ENCODE measurements at places on chromosomes 13 and 19.

DNA sequence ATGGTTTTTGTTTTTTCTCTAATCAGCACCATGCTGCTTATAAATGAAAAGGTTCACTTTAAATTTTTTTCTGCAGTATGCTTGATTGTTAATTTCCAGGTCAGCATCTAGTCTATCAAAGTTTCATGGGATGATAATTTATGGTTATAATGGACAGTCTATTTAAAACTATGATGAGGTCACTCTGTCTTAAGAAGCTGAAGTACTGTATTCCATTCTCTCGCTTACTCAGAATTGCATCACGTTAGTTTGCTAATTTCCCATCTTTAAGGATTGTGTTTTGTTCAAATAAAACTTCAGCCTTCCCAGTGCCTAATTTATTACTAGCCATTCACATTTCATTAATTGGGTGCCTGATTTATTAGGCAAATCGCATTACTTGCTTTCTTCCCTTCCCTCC is 94.3 kb downstream of the GPC6 start:
- DNase-seq, result no peak

DNA sequence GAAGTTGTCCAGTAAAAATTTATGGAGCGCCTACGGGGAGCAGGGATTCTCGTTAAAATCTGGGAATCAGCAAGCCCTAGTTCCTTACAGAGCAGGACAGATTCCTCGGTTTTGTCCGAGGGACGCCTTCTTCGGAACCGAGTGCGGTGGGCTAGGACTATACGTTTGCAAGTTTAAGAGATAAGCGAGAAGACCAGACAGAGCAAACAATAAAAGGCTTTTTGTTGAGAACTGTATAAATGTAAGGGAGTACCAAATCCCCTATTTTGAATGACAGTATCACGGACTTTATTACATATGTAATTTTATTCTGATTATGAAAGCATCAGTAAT is 971 bp upstream of the ANKRD10 start:
- DNase-seq, result no peak

- no peak for DNase-seq
These were observed 7.4 kb downstream of the BCAM start for GRCh38 chr19:44816301-44816700.

GRCh38 chr19:23867895-23868294 is 46.8 kb upstream of the ZNF726 start:
- no peak for DNase-seq

DNA sequence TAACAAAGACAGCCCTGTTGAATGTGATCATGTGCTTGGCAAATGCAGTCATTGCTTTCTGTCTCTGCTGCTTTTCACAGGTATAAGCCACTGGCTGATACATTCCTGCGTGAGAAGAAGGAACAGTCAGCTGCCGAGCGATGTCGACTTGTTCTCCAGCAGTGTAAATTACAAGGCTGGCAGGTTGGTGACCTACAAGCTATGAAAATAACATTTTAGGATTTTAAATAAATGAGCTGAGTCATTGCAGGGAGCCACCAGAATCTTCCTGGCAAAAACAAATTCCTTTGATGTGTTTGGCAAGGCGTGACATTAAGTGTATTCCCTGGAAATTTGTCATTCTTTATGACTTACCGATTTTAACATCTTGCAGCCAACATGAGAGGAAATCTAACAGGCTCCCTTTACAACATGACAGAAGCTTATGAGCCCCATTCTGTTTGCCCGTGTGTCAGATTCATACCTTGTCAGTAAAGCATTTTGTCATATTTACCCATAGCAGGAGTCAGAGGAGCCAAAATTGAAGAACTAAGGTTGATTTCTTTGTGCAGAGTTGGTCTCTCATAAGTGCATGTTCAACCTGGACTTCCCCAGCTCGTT is 471.4 kb downstream of the MYO16 start:
- DNase-seq, result no peak

DNA sequence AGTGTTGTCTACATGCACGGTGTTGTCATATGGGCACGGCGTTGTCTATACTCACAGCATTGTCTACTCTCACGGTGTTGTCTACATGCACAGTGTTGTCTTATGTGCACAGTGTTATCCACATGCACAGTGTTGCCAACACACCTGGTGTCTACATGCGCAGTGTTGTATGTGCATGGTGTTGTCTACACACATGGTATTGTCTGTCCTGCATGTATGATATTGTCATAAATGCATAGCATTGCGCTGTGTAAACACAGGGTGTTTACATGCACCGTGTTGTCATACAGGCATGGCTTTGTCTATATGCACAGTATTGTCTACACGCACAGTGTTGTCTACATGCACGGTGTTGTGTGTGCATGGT is 6.8 kb downstream of the ADPRHL1 start:
- DNase-seq, result no peak

DNA sequence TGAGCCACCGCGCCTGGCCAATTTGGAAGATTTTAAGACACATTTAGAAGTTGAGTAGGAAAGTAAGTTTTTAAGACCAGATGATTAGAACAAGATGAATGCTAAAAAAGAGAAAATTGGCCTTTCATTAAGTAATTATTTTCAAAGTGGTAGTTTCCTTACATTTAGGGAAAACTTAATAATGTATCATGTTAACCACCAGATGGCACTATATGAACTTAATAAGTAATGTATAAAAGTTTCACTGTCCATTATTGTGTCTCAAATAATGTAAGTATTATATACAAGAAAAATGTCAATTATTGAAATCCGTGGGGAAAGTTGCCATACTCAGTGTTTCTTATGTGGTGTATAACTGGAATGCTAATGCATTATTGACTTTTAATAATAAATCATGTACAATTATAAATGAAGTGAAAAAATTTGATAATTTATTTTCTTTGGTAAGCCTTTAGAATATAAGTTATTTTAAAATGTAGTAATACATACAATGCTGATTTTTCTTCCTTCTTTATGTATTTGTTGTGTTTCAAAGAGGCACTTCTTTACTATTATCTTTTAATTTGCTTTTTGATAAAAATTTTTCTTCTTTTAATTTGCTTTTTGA is 29.2 kb downstream of the COG6 start:
- DNase-seq, result no peak

- no peak for DNase-seq
These were observed 196.8 kb downstream of the PDS5B start for GRCh38 chr13:32783067-32783466.

- DNase-seq, result peak; percentile 62
These were observed 2.1 kb upstream of the CIRBP start for GRCh38 chr19:1266916-1267476.

DNA sequence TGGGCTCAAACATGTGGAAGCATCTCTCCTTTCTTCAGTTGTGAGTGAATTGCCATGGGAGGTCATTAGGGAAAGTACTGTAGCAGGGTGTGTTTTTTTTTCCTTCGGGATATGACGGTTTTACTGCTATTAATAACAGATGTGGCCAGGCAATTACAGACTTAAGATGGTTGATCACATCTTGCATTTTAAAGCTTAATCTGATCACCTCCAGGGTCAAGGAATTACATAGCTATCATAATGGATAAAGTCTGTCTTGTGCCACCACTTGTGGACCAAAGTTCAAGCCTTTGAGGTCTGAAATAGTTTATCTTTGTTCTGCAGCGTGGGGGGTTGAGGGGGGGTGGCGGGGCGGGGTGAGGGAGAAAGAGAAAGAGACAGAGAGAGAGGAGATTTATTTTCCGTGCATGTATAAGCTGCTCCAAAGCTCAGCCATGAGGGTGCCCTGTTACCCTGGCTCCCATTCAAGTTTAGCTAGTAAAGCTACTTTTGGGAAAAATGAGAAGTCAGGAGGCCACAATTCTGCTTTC is 5.5 kb upstream of the SERP2 start:
- no peak for DNase-seq

GRCh38 chr13:97003071-97003470 is 8.8 kb upstream of the OXGR1 start:
- no peak for DNase-seq

DNA sequence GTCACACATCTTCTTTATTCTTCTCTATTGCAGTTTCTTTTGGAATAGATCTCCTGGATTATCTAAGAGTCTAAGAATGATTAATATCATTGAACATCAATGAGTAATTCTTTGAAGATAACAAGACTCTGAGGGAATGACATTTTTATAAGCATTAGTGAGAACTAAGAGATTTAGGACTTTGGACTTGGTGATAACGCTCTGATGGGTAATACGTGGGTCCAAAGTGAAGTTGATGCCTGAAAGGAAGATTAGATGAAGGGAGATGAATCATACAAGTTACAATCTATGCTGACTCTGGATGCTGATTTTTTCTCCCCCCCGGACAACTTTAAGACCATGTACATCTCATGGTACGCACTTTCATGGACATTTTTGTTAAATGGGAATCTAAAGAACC is 364.5 kb downstream of the GPC5 start:
- DNase-seq, result no peak

- DNase-seq, result no peak
These were observed 690.8 kb upstream of the ARGLU1 start for GRCh38 chr13:107258599-107259187.

- DNase-seq, result no peak
These were observed 1338.8 kb upstream of the MIR17HG start for GRCh38 chr13:90008707-90009149.

DNA sequence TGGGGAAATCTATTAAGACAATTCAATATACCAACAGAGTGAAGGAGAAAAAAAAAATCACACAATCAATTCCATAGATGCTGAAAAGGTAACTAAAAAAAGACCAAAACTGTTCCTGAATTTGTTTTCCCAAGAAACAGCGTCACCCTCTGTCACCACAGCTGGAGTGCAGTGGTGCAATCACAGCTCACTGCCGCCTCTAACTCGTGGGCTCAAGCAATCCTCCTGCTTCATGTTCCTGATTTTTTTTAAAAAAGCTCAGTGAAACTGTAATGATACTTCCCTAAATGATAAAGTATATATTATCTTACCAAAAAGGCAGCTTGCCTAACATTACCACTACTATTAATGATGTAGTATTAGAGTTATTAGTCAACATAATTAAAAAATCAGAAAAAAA is 19.6 kb upstream of the ZFP14 start:
- DNase-seq, result no peak

GRCh38 chr13:102688306-102688973 is 6.4 kb downstream of the METTL21C start:
- no peak for DNase-seq

DNA sequence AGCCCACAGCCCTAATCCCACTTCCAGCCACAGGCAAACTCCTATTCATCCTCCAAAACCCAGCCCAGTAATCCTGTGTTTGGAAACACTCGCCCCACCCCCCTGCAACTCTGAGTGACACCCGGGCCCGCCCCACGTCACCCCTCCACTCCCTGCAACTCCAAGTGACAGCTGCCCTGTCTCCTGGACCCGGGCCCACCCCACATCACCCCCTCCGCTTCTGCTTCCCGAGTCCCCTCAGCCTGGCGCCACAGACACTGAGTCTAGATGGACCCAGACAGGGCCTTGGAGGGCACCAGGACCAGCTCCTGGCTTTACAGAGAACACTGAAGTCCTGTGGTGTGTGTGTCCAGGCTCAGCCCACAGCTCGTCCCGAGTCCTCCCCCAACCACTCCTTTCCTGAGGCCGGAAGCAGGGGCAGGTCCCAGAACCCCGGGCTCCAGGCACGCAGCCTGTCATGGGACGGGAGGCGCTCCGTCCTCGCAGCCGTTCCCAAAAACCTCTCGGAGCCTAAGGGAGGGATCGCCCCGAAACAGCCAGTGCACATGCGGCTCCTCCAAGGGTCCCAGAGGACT is 7.7 kb downstream of the REXO1 start:
- no peak for DNase-seq

GRCh38 chr13:85314686-85315085 is 484.5 kb downstream of the SLITRK6 start:
- DNase-seq, result no peak

DNA sequence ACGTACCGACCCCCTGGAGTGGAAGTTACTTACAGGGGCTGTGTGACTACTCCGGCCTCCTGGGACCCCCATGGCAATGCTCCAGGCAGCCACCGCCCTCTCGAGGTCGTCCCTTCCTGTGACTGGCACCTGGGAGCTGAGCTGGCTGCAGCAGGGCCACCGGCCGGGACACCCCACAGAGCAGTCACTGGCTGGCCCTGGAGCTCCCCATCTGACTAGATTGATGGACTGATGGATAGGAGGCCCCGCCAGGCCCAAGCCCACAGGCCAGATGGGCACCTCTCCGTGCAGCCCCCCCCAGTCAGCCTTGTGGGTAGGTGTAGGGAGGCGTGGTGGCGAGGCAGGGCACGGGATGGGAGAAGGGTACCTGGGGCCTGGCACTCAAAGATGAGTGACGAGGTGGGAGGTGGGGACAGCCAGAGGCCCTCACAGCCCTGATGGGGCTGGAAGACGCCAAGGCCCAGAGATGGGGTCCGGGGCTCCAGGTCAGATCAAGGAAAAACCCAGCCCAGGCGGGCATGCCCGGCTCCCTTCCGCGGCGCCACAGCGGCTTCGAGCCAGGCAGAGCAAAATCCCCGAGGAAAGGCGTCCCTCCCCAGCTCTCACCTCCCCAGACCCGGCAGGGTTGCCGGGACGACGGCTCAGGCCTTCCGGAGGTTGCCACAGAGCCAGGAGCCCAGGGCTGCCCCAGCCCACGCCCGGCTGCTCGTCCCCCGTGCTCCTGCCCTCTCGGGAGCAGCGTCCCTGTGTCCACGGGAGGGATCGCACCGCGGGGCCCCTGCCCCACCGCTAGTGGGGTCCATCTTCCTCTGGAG is 8.4 kb downstream of the SLC39A3 start:
- DNase-seq, result no peak

Data from activated T-cell treated with anti-CD3 and anti-CD28 coated beads for 4 hours (primary cell).